Left lobe of liver (tissue), 2 donors: ENCODE measurements at places on chromosomes 2 and 18. TPM values are rescaled to one million over a fixed set of nuclear protein-coding genes. Genes with fewer than 3 reads are reported as not detected.

Gene TTC27
- total RNA-seq: 4.7 TPM

Gene C2orf66
- total RNA-seq: not detected

DNA sequence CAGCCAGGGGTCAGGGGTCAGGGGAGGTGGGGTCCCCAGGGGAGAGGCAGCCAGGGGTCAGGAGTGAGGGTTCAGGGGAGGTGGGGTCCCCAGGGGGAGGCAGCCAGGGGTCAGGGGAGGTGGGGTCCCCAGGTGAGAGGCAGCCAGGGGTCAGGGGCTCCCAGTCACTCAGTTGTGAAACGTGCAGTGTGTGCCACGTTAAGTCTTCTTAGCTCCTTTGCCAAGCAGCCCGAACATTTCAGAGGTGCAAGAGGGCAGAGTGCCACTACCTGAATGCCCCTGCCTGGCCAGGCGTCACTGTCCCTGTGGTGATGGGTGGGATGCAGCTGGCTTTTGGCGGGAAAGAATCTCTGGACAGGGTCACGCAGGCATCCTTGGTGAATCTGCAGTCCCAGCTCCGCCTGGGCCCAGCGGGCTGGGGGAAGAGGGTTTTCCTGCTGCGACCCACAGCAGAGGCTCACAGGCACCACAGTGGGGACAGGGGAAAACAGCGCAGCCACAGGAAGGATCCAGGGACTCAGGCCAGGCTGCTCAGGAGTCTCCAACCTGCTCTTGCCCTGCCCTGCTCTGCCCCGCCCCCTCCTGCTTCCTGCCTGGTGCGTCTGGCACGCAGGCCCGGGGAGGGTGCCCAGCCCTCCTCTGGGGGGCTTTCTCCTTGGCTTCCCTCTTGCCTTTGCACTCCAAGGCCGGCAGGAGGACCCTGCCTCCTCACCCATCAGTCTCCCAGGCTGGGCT lies 188.3 kb downstream of the TWIST2 start:
- DNase-seq: no peak

DNA sequence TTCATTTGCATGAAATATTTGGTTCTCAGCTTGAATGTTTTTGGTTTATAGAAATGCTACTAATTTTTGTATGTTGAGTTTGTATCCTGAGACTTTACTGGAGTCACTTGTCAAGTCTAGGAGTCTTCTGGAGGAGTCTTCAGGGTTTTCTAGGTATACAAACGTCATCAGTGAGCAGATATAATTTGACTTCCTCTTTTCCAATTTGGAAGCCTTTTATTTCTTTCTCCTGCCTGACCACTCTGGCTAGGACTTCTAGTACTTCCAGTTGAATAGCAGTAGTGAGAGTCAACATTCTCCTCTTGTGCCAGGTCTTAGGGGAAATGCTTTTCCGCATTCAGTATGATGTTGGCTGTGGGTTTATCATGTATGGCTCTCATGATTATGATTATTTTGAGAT lies 55.4 kb upstream of the THUMPD2 start:
- DNase-seq: no peak

DNA sequence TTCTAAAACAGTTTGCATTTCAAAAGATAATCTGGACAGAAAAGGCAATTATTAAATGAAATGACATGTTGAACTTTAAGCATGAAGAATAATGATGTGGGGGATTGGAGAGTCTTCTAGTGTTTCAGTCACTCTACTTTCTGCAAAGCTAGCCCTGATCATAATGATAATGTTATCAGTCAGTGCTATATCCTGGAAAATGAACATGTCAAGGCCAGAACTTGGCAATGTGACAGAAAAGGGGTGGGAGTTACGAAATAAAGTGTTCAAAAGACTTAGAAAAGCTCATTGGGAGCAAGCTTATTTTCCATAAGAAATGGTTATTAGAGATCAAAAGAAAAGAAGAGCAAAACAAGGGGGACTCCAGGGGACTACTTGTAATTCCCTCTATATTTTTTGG lies 288.5 kb upstream of the SLC8A1 start:
- no peak for DNase-seq

GRCh38 chr2:216596236-216596979 lies 36.8 kb upstream of the IGFBP2 start:
- DNase-seq: no peak

- no peak for DNase-seq
Observed at GRCh38 chr18:73861771-73862170, 285.9 kb downstream of the FBXO15 start.

DNA sequence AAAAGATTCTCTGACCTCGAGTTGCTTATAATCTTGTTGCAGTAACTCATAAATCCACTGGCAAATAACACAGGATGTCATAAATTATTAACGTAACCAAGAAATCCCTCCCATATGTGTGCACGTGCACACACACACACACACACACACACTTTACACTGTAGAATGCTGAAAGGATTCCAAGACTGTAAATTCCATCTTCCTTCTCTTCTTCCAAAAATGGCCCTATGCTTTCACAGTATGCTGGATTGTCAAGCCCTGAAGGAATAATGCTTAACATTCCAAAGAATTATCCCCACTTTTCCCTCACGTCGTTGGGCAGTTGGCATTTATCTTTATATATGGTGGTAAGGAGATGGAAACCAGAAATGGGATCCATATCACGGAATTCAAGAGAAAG lies 117.5 kb upstream of the CRIM1 start:
- DNase-seq: no peak

DNA sequence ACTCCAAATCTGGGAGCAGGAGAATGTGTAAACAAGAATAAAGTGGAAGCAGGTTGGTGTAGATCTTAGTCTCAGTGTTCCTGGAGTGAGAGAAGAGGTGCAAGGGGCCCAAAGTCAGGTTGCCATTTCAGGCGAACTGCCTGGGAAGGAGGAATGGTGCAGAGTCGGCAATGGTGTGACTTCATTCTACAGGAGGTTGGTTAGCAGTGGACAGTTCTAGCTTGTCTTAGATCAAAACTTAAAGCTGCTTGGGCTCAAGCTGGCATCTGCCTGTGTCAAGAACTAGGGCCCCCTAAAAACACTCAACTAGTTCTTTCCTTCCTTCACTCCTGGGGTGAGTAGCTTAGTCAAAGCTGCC lies 3.5 kb downstream of the STK16 start:
- no peak for DNase-seq
